ENCODE measurements at places on chromosomes 11 and 22. TPM values are rescaled to one million over a fixed set of nuclear protein-coding genes. Genes with fewer than 3 reads are reported as not detected.

DNA sequence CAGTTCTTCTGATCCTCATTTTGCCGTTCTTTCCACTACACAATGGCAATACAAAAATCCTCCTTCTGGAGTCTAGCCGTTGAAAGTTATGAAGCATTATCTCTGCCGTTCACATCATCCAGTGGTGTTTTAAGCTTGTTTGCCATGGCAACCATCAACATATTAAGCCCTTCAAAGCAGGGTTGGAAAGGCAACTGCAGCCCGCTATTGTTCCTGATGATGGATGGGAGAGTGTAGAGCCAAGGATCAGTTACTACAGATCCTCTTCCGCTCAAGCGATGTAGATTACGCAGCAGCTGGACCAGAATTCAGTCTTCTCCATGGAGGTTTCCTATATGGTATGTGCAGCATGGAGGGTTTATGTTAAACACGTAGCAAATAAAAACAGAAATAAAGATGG is 352.7 kb downstream of the NTM start:
- no peak for DNase-seq

DNA sequence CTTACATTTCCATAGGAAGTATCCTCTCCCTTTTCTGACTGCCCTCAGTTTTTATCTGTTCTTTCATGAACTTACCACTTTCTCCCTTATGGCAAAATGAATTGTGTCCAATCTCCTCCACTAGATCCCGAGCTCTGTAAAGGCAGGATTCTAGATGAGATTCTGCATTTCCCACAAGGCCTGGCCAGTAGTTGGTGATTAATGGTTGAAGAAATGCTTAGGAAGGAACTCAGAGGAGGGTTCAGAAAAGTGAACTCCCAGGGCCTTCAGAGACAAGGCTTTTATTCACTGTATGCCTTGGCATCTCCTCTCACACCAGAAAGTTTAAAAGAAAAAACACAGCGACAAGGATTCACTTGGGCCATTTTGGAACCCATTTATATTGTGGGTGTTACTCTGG is 66.2 kb downstream of the CCDC81 start:
- DNase-seq, result no peak

- DNase-seq, result no peak
These were observed 115.8 kb downstream of the MAML2 start for GRCh38 chr11:96227244-96227643.

DNA sequence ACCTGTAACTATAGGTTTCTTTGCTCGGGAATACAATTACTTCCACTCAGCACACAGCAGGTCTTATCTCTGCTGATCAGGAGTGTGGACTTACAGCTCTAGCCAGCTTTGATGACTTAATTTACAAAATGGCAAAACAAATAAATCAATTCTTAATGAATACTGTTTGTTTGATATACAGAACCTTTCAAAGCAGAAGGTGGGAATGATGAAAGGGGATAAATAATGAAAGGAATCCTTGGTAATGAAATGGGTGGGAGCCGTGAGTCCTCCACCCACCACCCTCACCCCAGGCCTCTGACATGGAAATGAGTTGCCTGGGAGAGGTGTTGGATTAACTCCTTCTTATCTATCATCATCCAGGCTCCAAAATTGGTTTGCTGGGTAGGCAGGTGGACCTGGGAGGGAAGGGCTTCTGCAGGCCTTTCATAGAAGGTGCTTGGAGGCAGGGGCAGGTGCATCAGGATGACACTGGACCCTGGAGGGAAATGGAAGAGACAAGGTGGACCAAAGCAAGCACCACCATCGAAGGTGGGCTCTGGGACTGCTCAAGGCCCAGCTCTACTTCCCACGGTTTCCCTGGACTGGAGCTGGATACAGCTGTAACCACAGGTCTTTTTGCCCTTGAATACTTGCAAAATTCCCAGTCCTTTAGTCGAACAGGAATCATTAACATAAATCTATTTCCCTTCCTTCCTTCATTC is 23.0 kb downstream of the POU2AF1 start:
- no peak for DNase-seq

DNA sequence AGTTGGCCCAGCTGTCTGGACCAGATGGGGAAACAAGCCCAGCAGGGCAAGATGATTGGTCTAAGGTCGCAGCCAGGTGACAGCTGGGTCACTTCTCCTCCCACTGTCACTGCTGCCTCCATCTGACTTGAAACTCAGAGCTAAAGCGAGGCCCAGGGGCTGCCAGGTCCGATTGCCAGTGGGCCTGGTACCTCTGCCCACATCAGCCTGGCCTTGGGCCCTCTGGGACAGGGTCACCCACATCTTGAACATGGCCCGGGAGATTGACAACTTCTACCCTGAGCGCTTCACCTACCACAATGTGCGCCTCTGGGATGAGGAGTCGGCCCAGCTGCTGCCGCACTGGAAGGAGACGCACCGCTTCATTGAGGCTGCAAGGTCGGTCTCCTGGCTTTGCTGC is 5.8 kb downstream of the SSH3 start:
- no peak for DNase-seq

DNA sequence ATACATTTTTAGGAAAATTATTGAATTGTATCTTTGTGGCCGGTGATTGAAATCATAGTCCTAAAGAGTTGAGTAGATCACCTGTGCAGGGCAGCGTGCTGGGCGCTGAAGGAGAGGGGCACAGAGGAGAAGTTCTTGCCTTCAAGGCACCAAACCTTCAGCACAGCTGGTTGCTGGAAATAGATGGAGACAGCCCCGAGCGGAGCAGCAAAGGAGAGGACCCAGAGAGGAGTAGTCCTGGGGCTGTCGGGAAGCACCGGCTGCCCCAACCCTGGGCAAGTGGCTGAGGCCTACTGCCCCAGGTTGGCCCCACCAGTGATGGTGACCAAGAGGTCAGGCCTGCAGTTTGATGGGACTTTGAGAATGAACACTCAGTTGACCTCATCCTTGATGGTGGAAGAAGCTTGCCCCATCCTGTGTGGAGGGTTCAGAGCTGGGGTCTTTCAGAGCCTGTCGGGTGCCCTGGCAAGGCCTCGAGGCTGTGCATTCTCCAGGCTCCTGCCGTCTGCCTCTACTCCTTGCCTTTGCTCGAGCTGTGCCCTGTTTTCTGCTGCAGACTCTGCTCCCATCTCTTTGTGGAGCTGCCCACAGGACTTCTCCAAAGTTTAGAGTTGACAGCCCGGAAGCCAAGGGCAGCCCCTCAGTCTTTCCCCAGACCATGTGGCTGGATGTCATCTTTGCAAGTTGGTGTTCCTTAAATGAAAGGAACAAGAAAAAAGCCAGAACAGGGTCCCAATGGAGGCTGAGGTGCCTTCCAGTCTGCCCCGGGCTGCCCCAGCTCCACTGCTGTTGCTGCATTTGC is 285.1 kb downstream of the TBC1D22A start:
- DNase-seq, result no peak

- no peak for DNase-seq
These were observed 284.6 kb upstream of the ZC3H12C start for GRCh38 chr11:109808569-109808968.

DNA sequence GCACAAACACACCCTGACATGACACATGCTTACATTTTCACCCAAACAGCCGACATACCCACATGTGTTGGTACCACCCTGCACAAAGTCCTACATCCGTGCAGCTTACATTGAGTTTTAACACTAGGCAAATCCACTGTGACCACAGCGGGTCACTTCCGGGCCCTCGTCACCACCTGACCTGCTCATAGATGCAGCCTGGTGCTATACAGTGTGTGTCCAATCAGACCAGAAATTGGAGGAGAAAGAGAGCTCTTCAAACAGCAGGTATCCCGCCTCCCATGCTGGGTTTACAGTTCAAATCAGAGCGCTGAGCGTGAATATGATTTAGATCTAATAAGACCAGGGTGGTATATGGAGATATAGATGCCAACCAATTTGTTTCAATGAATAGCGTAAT is 35.4 kb downstream of the PHF21B start:
- DNase-seq, result no peak

- no peak for DNase-seq
These were observed 17.6 kb downstream of the DGAT2 start for GRCh38 chr11:75786101-75786736.

DNA sequence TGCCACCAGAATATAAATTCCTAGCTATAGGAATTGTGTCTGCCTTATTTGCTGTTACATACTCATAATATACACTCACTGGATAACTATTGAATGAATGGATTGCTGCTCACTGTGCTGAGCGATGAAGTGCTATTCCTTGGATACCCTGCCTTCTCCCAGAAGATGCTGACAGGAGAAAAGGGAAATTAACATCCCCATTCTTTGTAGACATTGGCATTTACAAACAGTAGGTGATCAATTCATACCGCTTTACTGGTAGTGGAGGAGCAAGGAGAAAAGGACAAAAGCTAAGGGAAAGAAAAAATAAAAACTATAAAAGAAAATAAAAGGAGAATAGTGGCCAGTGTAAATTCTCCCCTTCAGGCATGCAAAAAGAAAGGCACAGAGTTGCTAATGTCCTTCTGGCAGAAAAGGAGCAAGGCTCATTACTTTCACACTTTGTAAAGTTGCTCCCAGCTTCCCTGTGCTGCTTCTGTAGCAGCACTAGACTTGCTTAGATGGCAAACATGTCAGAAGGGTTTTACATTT is 183.0 kb downstream of the LUZP2 start:
- DNase-seq, result no peak

DNA sequence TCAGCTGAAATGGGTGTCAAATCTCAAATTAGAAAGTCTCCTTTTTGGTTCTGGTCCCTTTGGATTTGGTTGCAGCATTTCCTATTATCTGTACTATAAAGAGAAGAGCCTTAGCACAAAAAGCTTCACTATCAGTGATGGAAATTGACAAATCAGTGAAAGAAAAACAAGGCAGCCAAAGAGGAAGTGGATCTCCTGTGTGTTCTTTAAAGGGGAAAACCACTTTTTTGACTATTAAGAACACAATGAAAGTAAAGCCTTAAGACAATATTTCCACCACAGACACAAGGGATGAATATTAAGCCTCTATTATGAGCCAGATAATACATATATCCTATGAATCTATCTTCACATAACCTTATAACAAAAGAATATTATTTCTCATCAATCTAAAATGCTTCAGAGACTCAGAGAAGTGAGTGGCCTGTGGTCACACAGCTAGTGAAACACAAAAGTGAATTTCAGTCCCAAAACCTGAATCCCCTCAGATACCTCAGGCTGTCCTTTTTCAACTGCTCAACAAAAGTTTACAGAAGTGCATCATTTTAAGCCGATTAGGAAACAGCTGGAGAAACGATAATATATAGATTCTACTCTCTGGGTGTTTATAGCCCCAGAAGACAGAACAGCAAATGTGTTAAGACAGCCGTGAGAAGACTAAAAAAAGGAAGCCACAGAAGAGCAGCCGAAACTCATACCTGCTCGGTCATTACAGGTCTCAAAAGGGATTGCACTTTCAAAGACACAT is 24.4 kb upstream of the FSHB start:
- no peak for DNase-seq

DNA sequence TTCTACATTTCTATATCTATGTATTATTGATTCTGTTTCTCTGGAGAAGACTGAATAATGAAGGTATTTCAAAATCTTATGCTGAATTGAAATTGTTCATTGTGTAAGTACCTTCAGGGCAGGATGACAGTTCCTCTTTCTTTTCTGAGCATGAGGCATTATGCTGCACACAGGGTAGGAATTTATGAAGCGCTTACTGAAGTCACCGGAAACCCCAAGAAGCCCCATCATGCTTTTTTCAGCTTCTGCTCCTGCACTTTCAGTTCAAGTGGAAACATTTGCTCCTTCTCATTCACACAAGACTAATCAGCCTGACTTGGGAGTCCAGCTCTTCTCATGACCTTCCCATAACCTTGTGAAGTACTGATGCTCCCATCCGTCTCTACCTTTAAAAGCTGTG is 314.7 kb upstream of the SORL1-AS1 start:
- no peak for DNase-seq

DNA sequence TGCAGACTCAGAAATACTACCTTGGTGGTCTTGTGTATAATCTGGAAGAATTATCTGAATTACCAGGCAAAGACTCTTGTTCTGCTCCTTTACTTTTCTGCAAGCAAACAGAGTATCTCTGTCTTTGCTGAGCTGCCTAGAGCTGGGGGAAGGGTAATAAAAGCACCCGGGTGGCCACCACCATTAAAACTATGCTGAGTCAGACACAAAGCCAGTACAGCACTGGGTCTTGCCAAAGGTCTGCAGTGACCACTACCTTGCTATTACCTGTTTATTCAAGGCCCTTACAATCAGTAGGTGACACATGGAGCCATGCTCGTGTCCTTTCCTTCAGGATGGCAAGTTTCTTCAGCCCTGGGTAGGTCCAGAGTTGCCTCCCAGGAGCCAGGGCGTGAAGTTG is 420.6 kb upstream of the CNTN5 start:
- DNase-seq, result no peak

DNA sequence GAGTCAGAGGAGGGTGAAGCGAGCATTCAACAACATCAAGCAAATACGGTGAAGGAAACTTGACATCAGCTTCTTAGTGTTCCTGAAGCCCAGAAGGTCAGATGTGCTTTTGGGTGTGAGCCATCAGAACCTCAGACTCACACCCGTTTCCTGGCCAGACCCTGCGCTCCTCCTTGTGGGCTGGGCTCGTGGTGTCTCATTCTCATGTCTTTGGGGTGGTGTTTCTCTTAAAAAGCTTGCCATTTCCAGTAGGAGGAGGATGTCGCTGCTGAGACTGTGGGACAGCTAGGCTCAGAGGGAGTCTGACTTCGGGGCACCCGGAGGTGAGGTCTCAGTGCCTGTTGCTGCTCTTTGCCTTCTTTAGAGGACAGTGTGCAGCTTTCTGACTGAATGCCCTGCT is 24.2 kb downstream of the PPFIBP2 start:
- no peak for DNase-seq

DNA sequence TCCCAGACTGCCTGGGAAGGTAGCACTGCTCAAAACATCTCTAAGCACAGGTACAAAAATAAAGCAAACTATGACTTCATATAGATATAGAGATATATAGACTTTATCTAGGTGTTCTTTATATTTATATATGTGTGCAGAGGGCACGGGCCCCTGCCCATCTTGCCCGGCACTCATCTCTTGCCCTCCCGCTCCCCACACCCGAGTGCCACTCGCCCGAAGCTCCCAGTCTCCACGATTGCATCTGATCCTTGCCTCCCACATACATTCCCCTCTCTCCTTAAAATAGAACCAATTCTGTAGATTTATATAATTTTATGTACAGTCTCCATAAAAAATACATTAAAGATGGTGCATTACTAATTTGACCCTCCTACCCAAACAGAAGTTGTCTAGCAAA is 55.5 kb downstream of the IGSF9B start:
- DNase-seq, result no peak

MS4A3 gene
- total RNA-seq, result not detected

AQP11 gene
- total RNA-seq, result 0.39 TPM

GGA1 gene
- 31.3 TPM for total RNA-seq

OR10D3 gene
- total RNA-seq, result not detected

ISX gene
- total RNA-seq, result not detected

DNAJB7 gene
- total RNA-seq, result not detected

Data from H4 (cell line).